G401 (cell line): ENCODE measurements at places on chromosomes 3 and 15. TPM values are rescaled to one million over a fixed set of nuclear protein-coding genes. Genes with fewer than 3 reads are reported as not detected.
A peak's percentile ranks its signal among the peaks of the same experiment; 100 is the strongest.

CTSH gene
- total RNA-seq = 74.3 and 81.8 TPM in 2 replicates

TRIM71 gene
- 24.6 and 28.0 TPM in 2 replicates for total RNA-seq

SHISA5 gene
- 115 and 124 TPM in 2 replicates for total RNA-seq

TUSC2 gene
- 45.0 and 45.4 TPM in 2 replicates for total RNA-seq

GOLGA6D gene
- total RNA-seq = not detected in 2 replicates

FEZF2 gene
- total RNA-seq = not detected in 2 replicates

DNA sequence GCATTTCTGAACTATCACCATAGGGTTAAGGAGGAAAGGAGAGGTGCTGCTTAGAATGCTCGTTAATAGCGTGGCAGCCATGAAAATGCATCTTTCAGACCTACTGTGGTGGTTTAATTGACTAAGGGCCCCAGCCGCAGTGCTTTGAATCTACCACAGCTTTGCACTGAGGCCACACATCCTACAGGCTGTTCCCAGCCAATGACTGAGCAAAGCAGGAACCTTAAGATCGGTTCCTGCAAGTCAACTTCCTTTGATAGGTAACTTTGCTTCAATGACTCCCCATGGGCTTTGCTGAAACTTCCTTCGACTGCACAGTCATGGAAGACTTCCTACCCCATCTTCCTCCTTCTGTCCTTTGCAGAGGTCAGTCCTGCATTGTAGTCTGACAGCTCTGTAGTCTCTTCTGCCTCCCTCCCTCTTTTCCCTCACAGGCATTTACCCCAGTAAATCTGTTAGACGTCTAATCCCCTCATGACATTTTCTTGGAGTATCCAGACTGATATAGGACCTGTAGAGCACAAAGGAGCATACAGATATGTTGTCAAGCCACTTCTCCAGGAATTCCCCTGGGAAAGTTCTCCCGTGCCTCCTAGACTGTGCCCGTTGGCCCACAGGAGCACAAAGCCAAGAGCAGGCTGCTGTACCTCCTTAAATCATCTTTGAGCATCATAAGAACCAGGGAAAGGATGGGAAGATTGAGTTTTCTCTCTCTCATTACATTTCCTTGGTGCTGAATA lies 2.6 kb upstream of the BCL2A1 start:
- DNase-seq = no peak

DNA sequence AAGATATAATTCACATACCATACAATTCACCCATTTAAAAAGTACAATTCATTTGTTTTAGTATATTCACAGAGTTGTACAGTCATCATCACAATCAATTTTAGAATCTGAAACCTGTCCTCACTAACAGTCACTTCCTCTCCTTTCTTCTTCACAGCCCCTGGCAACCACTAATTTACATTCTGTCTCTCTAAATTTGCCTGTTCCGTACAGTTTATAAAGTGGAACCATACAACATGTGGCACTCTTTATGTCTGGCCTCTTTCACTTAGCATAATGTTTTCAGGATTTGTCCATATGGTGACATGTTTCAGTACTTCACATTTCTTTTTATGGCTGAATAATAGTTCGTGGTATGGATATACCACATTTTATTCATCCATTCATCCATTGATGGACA lies 22.7 kb downstream of the ERICH6 start:
- no peak for DNase-seq

- DNase-seq = peak; percentile 11
These were observed 5.6 kb downstream of the FOXL2 start for GRCh38 chr3:138941259-138941885.

DNA sequence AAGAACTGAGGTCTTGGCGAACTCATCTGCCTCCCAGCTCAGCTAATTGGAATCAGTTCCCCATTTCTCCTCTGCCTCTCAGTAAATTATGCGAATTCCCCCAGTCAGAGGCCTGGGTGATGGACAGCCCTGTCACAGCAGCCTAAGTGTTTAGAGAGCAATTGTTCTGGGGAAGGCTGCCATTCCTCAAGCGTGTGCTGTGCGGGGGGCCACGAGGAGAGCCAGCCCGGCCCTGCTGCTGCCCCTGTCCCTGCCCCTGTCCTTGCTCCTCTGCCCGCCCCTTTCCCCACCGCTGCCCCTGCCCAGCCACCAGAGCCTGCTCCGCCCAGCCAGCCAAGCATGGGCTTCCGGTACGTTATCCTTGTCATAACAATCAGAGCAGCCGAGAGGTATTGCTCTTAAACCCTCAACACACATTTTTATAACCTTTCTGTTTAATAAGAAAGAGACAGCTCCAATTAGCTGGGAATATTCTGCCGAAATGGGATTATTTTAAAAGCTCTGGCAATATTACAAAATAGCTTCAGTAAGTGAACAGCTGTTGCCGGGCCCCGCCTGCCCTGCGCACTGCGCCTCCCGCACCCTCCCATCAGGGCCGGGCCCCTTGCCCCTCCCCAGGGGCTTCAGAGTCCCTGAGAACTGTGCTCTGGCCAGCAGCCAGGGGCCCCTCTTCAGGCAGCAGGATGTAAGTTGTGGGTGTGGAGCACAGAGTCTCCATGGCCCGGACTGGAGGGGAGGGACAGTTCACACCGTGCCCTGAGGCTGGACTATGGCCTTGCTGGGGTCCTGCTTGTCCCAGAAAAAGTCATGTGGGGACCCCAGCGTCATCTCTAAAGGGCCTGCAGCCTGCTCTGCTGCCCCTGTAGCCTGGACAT lies 12.4 kb upstream of the CACNA2D2 start:
- no peak for DNase-seq

GRCh38 chr15:55195996-55196395 lies 745 bp downstream of the RSL24D1 start:
- no peak for DNase-seq

- no peak for DNase-seq
These were observed 489.0 kb downstream of the NTRK3 start for GRCh38 chr15:87767516-87767915.

GRCh38 chr3:184583578-184584451 lies 22.2 kb downstream of the EPHB3 start:
- DNase-seq = no peak

GRCh38 chr15:40743921-40744814 lies 10.9 kb downstream of the RMDN3 start:
- DNase-seq = no peak

- DNase-seq = no peak
These were observed 92.3 kb downstream of the PPARG start for GRCh38 chr3:12381199-12381598.

- DNase-seq = no peak
These were observed 136.4 kb upstream of the CNTN3 start for GRCh38 chr3:74750901-74751300.

DNA sequence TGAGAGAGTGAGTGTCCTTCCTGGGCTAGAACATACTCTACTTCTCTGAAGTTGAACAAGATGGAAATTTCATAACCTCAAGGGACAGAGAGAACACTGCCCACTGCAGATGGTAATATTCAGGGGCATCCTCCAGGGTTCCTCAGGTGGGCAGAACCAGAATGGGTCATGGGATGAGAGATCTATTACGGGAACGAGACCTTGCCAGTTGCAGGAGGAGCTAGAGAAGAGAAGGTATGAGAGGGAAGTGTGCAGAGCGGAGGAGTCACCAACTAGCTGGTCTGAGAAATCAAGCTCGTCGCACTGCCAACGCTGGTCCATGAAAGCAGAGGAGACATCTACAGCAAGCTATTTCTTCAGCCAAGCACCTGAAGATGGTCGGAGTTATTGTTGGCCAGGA lies 184.7 kb downstream of the TJP1 start:
- no peak for DNase-seq

DNA sequence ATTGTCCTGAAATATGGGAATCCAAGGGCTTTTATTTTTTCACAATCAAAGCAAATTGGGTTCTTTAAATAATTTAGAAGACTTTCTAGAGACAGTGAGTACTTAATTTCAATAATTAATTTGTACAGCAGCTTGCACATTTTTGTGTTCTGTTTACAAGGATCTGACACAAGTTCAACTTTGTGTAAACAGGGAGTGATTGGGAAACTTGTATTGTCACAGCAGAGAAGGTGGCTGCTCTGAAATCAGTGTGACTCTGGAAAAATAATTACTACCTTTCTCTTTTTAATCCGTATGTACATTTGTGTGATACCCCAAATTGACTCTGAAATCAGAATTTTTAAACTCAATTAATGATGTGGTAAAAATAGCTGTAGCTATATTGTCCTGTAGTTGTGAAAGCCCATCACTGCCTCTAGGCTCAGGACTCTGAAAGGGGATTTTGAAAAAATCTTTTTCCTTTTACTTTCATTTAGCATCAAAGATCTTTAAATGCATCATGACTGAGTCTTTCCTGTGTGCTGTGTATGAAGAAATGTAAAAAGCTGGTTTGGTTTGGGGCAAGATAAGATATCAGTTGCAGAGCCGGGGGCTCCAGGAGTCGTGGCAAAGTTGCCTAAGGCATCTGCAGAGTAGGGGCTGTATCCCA lies 45.1 kb downstream of the MFSD1 start:
- DNase-seq = no peak

DNA sequence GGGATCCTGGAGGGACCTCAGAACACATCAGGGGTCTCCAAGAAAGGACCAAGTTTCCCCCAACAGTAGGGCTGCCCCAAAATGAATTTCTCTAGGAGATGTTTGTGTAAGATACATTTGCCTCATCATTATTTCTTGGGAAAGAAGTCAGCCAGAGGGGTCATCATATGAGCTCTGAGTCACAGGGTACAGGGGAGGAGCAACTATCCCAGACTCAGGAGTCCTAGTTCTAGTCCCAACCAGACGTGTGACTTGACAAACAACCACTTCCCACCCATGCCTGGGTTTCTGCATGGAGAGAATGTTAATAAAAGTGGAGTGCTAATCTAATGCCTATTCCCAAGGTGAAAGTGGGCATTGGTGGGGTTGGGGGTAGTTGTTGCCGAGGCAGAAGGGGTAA lies 144.1 kb downstream of the ALDH1A2 start:
- no peak for DNase-seq

- DNase-seq = peak; percentile 49
These were observed 1.1 kb upstream of the CSRNP1 start for GRCh38 chr3:39154280-39155021.

- no peak for DNase-seq
These were observed 286.7 kb downstream of the ROBO2 start for GRCh38 chr3:77326586-77326985.

DNA sequence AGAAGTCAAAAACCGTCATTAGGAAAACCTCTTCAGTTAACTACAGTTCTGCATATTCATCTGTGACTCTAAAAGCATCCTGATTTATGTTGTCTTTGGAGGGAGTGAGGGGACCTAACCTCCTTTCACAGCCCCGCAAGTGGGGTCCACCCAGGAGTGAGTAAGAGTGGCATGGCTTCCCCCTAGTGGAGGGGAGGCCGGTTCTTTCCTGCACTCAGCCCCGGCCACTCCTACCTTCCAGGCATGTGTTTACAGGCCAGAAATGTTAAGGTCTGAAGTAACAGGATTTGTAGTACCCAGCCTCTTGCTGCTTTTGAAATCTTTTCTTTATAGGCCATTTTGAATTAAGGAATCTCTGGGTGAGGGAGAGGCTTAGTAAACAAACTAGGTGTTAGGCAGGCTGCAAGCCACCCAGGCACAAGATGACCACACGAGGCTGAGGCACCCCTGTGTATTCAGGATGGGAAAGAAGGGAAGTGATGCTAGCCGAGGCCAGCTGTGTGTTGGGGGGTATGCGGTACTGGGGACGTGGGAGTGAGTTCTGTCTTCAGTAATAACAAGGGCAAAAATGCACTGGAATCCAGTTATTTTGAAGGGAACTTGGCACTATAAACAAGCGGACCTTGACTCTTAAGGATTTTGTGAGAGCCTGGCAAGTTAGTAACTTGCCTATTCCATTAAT lies 50.5 kb downstream of the CTDSPL start:
- no peak for DNase-seq

DNA sequence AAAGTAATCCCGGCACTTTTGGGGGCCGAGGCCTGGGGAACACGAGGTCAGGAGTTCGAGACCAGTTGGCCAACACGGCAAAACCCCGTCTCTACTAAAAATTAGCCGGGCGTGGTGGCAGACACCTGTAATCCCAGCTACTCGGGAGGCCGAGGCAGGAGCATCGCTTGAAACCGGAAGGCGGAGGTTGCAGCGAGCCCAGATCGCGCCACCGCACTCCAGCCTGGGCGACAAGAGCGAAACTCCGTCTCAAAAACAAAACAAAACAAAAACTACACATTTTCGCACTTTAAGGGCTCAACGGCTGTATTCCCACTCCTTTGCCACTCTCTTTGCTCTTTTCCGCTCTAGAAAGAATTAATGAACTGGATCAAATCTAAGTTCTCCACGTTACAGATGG lies 763 bp upstream of the TRNT1 start:
- DNase-seq = no peak

DNA sequence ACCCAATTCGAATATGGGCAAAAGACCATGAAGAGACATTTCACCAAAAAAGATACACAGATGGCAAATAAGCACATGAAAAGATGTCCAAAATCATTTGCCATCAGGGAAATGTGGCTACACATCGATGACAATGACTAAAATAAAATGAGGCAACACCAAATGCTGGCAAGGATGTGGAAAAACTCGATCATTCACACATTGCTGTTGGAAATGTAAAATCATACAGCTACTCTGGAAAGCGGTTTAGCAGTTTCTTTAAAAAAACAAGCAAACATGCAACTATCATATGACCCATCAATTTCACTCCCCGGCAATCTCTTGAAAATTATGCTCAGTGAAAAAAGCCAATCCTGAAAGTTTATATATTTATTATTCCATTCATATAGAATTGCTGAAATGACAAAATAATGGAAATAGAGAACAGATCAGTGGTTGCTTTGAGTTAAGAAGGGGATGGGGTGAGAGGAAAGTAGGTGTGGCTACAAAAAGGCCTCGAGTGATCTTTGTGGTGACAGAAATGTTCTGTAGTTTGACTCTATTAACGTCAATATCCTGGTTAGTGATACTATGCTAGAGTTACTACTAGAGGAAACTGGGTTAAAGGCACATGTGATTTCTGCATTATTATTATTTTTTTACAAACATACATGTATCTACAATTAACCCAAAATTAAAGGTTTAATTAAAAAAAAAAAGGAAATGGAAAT lies 45.0 kb downstream of the DLG1 start:
- DNase-seq = peak; percentile 27

DNA sequence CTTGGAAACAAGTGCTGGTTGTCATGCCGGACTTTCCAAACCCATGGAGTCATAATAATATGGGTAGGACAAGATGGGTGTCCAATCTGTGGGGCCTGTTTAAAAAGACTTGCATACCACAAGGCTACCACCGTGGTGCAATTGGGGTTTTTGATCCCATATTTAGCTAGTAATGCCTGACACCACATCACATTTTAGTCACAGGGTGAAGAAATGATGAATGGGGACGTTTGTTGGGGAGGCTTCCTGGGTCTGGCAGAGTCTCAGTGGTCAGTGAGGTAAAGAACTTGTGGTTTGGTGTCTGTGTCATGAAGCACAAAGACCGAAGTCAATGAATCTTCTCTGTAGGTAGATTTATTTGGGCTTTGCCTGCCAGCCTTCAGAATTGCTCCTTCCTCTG lies 31.0 kb downstream of the P3H2 start:
- no peak for DNase-seq
